ENCODE measurements at places on chromosomes 11 and 22.
A peak's percentile ranks its signal among the peaks of the same experiment; 100 is the strongest.

GRCh38 chr11:15006139-15006759 is 34.1 kb upstream of the CALCA start:
- no peak for DNase-seq

DNA sequence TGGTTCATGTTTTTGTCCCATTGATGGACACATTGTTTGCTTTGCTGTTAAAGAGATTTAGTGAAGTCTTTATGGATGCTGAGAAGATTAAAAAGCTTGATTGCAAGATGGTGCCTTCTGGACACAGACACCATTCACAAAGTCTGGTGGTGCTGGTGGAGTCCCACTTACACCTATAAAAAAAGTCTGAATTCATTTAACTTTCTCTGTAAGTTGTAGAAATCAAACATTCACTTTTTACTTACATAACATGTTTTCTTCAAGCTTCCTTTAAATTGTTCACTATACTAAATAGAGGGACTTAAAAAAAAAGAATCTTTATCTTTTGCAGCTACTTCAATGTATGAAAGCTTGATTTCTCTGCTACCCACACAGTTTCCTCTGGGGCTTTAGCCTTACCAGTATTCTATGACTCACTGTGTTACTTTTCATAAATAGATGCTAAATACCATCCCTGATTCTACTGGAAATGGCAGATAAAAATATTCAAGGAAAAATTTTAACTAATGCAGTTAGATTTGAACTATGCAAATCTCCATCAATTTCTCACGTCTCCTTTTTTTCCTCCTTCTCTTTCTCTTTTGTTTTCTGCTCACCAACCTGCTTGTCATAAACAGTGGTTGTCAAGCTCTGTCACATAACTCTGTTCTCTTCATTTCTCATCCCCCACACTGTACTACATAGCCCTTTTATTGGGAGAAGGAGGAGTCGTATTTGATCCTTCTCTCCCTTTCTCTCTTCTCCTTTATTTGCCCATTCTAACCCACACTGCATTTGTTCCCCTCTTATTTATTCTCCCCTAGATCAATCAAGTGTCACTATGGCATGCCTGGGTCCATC is 89.7 kb downstream of the FAM76B start:
- DNase-seq, result no peak

DNA sequence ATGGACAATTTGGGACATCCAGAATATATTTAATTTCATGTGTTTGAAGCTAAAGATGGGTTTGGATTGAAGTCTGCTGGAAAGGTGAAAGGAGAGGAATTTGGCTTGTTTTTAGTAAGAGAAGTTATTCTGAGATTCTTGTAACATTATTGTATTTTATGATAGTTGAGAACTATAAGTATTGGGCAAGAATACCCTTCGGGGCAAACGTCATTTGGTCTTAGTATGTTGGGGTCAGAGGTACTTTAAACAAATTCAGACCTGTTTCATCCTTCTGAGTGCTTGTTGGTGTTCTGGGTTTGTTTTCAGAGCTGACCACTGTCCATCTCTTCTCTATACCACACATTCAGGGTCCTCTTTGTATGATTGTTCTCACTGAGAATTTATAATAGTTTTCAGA is 19.5 kb downstream of the PANX1 start:
- no peak for DNase-seq

DNA sequence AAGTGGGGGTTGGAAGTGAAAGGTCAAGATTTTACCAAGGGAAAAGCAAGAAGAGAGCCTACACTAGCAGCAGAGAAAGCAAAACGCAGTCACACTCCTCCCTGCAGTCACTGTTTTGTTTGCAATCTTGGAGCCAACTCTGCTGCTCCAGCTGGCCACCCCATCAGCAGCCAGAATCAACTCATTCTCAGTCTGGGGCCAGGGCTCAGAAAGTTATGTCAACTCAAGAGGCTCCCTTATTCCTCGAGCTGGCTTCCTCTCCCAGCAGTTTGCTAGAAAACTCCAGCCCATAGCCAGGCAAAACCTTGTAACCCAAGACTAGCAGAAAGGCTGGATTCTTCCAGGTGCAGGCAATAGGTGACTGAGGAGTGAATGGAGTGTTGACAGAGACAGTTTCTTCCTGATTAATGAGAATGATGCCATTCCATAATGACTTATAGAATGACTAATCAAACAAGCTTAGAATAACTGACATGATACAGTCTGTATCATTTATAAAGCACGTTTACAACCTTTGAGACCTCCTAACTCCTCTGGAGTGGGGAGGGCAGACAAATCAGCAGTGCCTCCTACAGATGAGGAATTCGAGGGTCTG is 53.4 kb downstream of the P4HA3 start:
- no peak for DNase-seq

- DNase-seq, result no peak
These were observed 105.7 kb upstream of the B3GAT1 start for GRCh38 chr11:134517621-134518293.

GRCh38 chr11:80586464-80586863 is 1145.6 kb upstream of the TENM4 start:
- no peak for DNase-seq

GRCh38 chr22:37304595-37305343 is 22.5 kb downstream of the CYTH4 start:
- no peak for DNase-seq

- no peak for DNase-seq
These were observed 19.0 kb upstream of the OR9Q1 start for GRCh38 chr11:58004664-58005063.

DNA sequence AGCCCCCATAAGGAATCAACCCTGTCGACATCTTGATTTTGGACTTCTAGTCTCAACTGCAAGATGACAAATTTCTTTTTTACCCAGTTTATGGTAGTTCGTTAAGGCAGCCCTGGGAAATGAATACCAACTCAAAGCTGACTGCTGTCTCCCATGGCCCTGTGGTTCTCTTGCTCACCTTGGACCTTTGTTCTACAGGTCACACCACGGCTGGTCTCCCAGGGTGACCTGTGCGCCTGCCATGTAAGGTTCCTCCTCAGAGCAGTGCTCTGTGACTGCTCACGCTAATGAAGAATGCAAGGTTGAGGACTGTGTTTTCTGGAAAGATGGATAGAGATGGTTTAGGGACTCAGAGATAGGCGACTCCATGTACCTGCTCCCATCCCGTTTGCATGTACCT is 68.2 kb downstream of the ZNRF3 start:
- no peak for DNase-seq

DNA sequence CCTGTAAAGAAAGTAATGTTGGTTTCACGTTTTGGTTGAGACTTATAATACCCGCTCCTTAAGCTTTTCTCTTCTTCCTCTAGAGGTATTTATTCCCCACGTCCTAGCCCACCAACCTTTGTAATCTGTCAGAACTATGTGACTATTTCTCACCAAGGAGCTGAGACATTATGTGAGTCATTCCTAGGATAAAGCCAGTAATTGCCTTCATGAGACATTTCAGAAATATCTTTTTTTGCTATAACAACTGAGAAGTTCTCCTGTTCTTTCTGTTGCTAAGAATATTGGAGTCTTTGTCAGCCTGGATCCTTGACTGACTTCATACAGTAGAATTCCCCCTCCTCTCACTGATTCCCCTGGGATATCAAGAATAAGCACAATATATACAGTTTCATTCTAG is 1497.0 kb upstream of the TENM4 start:
- DNase-seq, result no peak

DNA sequence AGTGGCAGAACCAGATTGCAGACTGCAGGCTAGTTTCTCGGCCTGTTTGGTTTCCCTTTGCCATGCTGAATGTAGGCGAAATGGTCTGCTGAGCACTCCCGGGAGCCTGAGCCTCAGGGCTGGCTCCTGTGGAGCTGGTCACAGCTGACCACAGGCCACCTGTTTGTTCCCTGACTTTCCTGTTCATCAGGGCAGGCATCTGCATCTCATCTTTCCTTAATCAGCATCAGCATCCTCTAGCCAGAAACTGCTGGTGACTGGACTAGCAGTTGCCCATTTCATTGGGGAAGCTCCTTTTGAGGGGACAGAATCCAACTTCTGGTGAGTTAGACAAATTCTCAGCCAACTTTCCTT is 20.2 kb upstream of the C11orf96 start:
- no peak for DNase-seq

DNA sequence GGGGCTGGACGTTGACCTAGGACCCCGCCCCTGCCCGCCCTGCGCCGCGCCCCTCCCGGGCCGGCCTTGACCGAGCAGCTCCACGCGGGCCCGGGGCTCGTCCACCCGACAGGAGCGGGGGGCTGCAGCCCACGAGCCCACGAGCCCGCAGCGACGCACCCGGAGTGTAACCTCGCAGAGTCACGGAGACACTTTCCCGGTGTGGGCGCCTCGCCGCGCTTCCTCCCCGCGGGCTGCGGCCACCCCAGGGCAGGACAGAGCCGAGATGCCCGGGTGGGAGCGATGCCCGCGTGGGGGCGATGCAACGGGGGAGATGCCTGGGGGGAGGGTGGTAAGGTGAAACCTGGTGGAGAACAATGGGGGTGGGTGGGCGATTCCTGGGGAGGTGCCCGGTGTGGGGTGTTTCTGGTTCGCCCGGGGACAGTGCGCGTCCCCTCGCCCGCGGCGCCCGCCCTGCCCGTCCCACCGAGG is 4.9 kb upstream of the ZBED4 start:
- no peak for DNase-seq

DNA sequence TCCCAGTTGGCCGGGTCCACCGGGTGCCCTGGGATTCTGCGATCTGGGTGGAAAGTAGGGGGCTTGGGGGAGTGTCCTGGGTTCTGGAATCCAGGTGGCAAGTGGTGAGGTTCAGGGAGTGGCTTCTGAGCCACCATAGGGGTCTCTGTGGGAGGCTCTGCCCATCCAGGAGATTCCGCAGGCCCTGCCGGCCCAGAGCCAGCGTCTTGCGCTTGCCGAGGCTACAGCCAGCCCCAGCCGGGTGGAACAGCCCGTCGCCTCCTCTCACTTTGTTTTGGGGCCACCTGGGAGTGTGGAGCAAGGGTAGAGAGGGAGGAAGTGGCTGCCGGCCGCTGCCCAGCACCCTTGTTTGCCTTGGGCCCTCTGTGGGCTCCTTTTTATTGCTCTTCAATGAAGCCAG is 60.6 kb upstream of the PPP6R3 start:
- DNase-seq, result no peak

GRCh38 chr11:501683-502287 is 5.3 kb downstream of the RNH1 start:
- DNase-seq, result no peak

DNA sequence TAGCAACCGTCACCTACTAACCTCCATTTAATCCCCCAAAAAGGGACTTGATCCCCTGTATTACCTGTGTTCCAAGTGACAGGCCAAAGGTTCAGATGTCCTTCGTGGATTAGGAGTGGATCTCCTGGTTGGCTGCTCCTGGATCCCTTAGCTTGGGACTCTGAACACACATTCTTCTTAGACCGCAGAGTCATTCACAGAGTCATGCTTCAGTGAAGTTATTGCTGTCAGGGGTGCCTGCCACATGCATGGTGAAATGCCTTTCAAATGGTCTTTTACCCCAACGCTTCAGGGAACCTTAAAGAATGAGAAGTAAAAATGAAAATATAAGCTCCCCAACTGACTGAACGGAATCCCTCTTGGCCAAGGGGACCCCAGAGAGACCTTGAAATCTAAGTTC is 49.1 kb downstream of the ADAMTS8 start:
- no peak for DNase-seq

- DNase-seq, result no peak
These were observed 65.5 kb downstream of the C11orf91 start for GRCh38 chr11:33635161-33635560.

- no peak for DNase-seq
These were observed 165.2 kb upstream of the RAG2 start for GRCh38 chr11:36763187-36763586.

- DNase-seq, result no peak
These were observed 2.5 kb downstream of the KRTAP5-4 start for GRCh38 chr11:1619449-1619848.

- no peak for DNase-seq
These were observed 7.0 kb downstream of the TNNI2 start for GRCh38 chr11:1845561-1846452.

- peak; percentile 37 for DNase-seq
These were observed 22.2 kb upstream of the NAP1L4 start for GRCh38 chr11:3014057-3014938.

DNA sequence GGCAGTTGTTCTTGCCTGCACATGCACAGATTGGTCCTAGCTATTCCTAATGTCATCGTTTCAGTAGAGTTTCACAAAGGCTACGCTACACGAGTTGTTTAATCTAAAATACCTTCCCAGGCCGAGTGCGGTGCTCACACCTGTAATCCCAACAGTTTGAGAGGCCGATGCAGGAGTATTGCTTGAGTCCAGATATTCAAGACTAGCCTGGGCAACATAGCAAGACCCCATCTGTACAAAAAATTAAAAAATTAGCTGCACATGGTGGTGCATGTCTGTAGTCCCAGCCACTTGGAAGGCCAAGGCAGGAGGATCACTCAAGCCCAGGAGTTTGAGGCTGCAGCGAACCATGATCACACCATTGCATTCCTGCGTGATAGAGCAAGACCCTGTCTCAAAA is 56.2 kb downstream of the TNRC6B start:
- DNase-seq, result no peak

DNA sequence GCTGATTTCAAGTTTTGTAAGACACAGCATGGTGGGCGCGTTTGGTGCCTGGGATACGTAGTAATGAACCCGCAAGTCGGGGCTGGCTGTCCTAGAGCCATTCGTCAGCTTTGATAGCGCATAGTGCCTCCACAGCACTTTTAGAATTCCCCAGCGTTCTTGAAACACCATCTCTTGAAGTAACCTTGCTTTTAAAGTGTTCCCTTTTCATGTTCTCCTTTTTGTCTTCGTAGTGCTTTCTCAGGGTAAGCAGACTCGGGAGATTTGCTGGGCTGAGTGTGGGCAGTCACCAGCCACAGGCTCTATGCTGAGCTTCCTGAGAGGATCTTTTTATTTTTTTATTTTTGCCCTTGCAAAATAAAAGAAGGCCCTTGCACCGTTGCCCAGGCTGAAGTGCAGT is 39.6 kb upstream of the CTTN start:
- DNase-seq, result no peak

DNA sequence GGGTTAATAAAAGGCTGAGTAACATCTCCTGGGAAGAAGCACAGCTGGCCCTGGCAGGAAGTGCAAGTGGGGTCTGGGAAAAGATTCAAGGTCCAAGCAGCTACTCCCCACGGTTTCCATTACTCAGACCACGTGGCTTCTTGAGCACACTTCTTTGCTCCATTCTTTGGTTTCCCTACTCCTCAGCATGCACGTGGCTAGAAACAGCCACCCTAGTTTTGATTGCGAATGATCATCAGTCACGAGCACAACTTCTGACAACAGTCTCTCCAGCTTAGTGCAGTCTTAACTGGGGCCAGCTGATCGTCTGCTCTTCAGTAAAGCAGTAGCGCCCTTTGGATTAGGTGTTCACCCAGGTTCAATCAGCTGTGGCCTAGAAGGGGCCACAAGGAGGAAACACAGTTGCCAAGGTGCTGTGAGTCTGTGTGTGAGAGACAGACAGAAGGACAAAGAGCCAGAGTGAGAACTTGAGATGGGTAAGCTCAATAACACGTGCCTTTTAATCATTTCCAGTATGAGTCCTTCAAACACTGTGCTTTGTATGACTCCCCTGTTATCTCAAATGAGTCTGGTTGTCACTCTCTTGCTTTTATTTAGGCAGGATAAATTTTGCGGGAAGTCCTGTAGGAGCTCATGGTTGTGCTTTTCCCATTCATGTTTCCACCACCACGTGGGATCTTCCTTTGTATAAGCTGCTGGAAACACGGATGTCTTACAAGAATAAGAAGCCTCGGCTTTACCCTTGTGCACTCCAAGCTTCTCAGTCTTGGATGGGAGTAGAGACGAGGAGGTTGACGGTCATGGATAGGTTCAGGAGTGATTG is 901 bp upstream of the PARVA start:
- no peak for DNase-seq
